Activated CD8-positive, alpha-beta memory T cell treated with anti-CD3 and anti-CD28 coated beads for 24 hours (primary cell): ENCODE measurements at places on chromosomes 13 and 19.
A peak's percentile ranks its signal among the peaks of the same experiment; 100 is the strongest.

GRCh38 chr13:110340812-110341444 lies 33.8 kb downstream of the COL4A2 start:
- peak; percentile 73 for DNase-seq

DNA sequence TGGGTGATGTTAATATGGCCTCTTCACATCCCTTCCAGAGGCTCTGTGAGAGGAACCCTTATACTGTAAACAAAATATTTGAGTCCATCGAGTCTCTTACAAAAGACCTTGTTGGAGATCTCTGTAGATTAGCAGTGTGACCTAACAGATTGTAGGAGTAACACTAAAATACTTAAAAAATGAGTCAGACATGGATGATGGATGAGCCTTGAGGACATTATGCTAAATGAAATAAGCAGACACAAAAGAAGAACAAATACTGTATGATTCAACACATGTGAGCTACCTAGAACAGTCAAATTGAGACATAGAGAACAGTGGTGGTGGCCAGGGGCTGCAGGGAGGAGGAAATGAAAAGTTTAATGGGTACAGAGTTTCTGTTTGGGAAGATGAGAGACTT lies 152.2 kb upstream of the UBL3 start:
- DNase-seq, result no peak

DNA sequence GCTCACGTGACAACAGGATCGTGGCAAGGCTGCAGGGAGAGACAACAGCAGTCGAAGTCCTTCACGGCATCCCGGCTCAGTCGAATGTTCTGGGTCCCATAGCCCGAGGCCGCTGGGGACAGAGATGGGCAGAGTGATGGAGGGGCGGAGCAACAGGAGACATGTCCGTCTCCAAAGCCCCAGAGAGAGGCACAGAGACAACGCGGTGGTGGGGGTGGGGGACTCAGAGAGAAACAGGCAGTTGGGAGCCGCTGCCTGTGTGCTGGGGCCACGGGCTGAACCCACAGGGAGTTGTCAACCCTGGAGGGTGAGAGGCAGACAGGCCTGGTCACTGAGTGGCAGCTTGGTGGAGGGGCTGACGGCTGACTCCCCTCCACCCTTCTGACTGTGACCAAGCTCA lies 20.4 kb downstream of the NOSIP start:
- peak; percentile 71 for DNase-seq

GRCh38 chr13:114105521-114106225 lies 26.8 kb downstream of the RASA3 start:
- no peak for DNase-seq

DNA sequence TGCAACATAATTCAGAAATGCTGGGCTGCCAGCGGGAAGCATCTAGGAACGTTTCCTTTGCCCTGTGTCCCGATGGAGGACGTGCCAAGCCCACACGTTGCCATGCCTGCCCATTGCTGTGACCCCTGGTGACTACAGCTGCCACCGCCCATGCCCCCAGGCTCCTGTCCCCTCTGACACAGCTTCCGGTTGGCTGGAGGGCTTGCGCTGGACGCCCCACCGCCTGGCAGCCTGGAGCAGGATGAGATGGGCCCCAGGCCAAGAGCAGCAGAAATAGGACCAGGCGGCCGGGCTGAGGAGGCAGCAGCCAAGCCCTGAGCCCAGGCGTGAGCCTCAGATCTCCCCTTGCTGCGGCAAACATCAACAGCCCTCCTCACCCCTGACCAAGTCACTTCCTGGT lies 125.9 kb downstream of the COL4A2 start:
- DNase-seq, result no peak

- DNase-seq, result no peak
These were observed 666 bp downstream of the CELF5 start for GRCh38 chr19:3225169-3225485.

GRCh38 chr19:17184371-17184841 lies 30.8 kb upstream of the USE1 start:
- peak; percentile 83 for DNase-seq

- DNase-seq, result no peak
These were observed 92.1 kb downstream of the STARD13 start for GRCh38 chr13:33193428-33193974.
